ENCODE measurements at places on chromosomes 2 and 18. TPM values are rescaled to one million over a fixed set of nuclear protein-coding genes. Genes with fewer than 3 reads are reported as not detected.

GRCh38 chr2:229956491-229956890, 34.2 kb downstream of the FBXO36 start:
- DNase-seq: no peak

- DNase-seq: no peak
Observed at GRCh38 chr18:31648966-31649429, 35.4 kb downstream of the B4GALT6 start.

DNA sequence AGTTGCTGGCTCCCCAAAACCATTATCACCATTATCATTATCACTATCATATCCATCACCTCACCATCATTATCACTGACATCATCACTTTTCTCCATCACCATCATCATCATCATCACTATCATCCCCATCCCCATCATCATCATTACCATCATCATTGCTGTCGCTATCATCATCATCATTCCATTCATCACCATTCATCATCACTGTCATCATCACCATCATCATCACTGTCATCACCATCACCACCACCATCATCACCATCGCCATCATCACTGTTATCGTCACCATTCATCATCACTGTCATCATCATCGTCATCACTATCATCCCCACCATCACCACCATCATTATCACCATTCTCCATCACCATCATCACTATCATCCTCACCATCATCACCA, 9.0 kb downstream of the HPCAL1 start:
- no peak for DNase-seq

DNA sequence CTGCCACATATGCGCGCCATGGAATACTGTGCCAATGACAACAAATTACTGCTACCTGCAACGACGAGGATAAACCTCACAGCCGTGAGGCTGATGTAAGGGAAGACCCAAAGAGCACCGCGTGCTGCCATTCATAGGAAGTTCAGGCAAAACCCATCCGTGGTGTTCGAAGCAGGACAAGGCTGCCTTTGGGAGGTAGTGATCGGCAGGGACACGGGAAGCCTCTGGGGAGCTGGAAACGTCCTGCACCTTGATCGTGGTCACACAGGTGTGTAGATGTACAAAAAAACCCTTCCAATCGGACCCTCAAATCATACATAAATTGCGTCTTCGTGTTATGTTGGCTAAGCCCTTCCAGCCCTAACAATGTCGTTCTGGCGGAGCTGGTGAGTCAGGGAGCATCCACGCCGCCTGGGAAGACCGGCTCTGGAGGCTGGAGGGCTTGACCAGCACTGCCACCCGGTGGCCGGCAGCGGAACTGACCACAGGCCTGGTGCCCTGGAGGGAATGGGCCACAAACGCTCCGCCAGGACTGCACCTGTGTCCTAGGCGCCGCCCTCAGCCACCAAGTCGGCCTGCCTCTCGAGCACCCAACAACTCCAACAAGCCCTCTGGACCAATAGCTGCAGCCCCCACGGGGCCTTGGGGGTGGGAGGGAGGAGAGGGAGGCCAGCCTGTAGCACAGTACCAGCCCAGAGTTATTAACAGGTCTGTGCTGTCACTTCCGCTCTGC, 4.1 kb upstream of the NEURL3 start:
- no peak for DNase-seq

DNA sequence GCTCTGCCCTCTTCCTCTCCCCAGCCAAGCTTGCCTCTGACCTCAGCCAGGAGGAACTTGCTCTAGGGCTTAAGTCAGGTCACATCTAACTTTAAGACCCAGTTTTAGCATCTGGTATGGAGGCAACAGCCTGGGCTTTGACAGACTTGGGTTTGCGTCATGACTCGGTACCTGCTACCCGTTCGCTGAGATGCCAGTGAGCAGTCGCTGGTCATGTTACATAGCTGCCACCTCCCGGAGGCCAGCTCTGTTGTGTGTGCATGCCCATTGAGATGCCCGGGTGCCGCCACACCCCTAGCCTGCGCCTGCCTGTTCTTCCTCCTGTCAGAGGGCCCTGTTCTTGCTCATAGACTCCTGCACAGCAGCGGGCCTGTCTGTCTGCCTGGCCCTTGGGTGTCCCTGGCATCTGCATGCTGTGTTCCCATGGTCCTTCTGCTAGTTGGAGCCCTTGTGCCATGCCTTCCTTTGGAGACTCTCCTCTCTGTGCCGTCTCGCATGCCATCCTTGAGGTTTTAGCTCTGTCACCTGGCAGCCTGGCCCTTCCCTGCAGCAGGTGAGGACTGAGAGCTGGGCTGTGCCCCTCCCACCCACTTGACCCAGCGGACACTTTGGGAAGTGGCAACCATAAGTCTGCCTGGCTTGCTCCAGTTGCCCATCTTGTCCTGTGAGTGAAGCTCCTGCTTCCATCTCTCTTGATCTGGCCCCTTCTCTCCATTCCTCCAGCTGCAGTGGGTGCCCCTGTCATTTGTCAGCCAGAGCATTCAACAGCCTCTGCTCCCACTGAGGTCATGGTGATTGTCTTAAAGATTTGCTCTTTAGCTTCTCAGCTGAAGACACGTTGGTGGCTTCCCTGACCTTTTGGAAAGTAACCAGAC, 24.9 kb downstream of the ASAP2 start:
- DNase-seq: no peak

Gene TPRKB
- 23.5 TPM for total RNA-seq
